Kidney epithelial cell (primary cell): ENCODE measurements at places on chromosomes 4 and X. TPM values are rescaled to one million over a fixed set of nuclear protein-coding genes. Genes with fewer than 3 reads are reported as not detected.

- DNase-seq = no peak
Measured at GRCh38 chr4:73867783-73868182, 1.4 kb upstream of the CXCL1 start.

DNA sequence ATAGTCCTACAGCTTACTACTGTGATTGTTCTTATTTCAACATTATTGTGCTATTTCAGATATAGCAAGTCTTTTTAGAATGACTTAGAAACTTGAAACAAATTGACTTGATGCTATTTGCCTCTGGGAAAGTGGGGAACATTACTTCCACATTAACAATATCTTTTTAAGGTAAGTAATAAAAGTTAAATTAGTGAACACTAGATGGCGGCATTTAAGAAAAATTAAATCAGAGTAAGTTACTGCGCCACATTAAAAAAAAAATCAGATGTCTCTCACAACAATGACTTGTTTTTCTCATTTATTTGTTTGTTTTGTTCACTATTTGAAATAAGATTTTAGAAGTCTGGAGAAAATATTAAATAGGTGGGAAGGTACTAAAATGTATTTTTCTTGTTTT is 1026.9 kb upstream of the SLIT2 start:
- DNase-seq = no peak

Gene F9
- not detected in 2 replicates for total RNA-seq

Gene ZNF141
- 8.4 and 10.6 TPM in 2 replicates for total RNA-seq

Gene ARMCX5
- total RNA-seq = 10.8 and 14.8 TPM in 2 replicates
